ENCODE measurements at places on chromosomes 5 and 9. TPM values are rescaled to one million over a fixed set of nuclear protein-coding genes. Genes with fewer than 3 reads are reported as not detected.

FCN2 gene
- total RNA-seq: 70.5 TPM

IFNK gene
- not detected for total RNA-seq

ITGA1 gene
- 116 TPM for total RNA-seq

ABCA2 gene
- 31.1 TPM for total RNA-seq

MOB3B gene
- total RNA-seq: 1.3 TPM

NFIB gene
- total RNA-seq: 37.0 TPM

PCDHA10 gene
- not detected for total RNA-seq

PCDHGB6 gene
- total RNA-seq: 2.9 TPM

TAF11L8 gene
- not detected for total RNA-seq

EFNA5 gene
- total RNA-seq: 11.7 TPM

QRFP gene
- not detected for total RNA-seq

DRD1 gene
- total RNA-seq: not detected
